Cardiac septum (tissue), 1 donor: ENCODE measurements at places on chromosomes 5 and 9. TPM values are rescaled to one million over a fixed set of nuclear protein-coding genes. Genes with fewer than 3 reads are reported as not detected.

The MZB1 gene
- total RNA-seq: 0.51 TPM

The SPAAR gene
- 4.0 TPM for total RNA-seq

The DRD1 gene
- total RNA-seq: 0.05 TPM

The IL33 gene
- 18.6 TPM for total RNA-seq

The CDC23 gene
- total RNA-seq: 17.9 TPM

The PRSS3 gene
- total RNA-seq: not detected

The PCDHA7 gene
- not detected for total RNA-seq

The PCDHB4 gene
- 1.3 TPM for total RNA-seq

The FUT7 gene
- total RNA-seq: 0.22 TPM

The ANAPC2 gene
- total RNA-seq: 32.5 TPM

DNA sequence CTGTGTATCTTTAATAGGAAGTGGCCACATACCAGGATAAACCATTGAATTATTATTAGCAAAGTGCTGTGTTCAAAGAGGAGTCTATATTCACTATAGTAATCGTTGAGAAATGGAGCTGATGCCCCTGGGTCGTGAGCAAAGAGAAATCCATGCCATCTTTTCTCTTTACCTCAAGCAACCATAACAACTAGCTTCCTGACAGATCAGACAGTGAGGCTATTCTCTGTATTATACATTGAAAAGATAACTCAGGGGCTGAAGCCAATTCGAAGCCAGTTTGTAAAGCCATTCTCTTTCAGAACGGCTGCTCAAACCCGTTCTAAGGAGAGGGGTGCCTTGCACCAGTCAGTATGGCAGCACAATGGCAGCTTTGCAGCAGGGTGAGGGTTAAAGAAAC, 680.6 kb downstream of the SEMA5A start:
- no peak for DNase-seq

DNA sequence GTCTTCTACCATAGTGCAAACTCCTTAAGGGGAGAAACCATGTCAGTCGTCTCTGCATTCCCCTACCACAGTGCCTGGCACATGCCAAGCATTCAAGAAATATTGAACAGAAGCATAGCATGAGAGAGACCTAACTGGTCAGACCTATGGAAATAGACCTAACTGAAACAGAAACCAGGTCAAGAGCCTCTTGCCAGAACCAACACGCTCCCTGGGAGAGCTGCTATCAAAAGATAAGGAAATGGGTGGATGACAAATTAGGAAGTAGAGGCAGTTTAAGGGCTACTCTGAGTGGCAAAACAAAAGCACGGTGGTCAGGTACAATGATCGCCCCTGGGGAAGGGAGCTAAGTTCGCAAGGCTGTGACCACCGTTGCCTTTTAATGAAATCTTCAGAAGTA, 66.0 kb upstream of the SMIM15 start:
- DNase-seq: no peak

- DNase-seq: no peak
Observed at GRCh38 chr5:24363789-24364481, 280.8 kb downstream of the CDH10 start.

DNA sequence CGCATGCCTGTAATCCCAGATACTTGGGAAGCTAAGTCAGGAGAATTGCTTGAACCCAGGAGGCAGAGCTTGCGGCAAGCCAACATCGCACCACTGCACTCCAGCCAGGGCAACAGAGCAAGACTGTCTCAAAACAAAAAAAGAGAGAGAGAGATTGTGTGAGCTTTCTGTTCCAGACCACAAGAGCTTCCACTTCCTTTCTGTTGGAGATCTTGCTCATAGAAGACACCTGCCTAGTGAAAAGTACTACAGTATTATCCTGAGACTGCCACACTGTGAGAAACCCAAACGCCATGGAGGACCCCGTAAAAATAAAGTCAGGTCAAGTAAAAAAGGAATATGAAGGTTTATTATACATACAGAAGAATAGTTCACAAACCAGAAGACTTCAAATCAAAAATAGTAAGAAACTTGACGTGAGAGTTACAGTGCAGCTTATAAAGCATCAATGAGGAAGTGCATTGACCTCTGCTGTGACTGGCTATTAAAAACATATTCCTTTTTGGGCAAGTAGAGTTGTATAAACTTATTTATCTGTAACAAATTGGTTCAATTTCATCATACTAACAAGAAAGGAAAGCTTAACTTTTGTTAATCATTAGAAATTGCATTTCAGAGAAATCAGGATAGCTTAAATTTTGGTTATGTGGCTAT, 4.3 kb upstream of the EMB start:
- DNase-seq: no peak

- no peak for DNase-seq
Observed at GRCh38 chr5:87139795-87140194, 127.9 kb upstream of the RASA1 start.

- DNase-seq: no peak
Observed at GRCh38 chr5:126969548-126969947, 60.8 kb downstream of the MARCHF3 start.

GRCh38 chr9:126428534-126429175, 102.0 kb downstream of the MVB12B start:
- no peak for DNase-seq

DNA sequence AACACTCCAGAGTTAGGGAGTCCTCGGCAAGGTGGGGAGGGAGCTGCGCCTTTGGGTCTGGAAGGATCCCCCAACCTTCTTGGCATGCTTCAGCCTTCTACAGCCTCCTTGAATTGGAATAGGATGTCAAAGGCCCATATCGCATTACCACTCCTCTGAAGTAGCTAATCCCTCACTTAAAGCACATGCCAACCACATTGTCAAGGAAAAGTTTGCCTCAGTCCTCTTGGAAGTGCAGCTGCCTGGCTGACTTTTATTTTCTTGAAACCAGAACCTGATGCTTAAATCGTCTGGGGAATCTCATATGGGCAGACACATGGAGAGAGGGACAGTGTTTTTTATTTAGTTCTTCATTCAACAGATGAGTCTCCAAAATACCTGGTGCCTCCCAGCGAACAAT, 14.5 kb downstream of the CXCL14 start:
- DNase-seq: no peak

- no peak for DNase-seq
Observed at GRCh38 chr5:155895484-155895883, 431.5 kb upstream of the SGCD start.

DNA sequence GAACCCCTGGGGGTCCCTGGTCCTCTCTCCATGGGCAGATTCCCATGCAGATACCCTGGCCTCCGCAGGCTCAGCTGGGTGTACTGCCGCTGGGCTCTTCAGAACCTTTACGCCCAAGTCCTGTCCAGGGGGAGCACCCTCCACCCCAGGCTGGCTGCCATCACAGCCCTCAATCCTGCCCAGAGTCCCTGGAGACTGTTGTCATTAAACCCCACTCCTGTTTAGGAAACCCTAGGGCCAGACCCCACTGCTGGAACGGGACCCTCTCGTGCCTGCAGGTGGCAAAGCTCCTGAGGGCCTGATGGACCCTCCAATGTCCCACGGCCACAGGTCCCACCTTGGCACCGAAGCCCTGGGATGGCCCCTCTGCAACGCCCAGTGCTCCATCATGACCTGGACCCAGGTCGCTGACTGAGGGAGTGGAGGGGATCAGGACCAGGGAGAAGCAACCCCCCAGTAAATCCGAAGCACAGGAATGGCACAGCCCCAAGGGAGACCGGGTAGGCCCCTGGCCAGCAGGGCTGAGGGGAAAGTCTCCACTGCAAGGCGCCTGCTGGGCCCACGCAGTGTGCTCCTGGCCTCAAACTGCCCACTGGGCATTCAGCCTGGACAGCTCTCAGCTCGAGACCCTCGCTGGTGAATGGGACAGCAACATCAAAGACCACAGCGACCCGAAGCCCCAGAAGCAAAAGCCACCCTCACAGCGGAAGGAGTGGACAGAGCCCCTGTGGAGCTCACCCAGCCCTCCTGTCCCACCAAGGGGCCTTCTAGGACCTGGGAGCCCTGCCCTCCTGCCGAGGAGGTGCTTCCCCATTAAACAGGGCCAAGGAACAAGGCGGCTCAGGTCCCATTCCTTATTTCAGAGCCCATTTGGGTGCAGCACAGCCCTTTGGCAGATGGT, 8.3 kb downstream of the ZDHHC11B start:
- DNase-seq: no peak
